Esophagus muscularis mucosa (tissue), 4 donors: ENCODE measurements at places on chromosomes 12 and 14. TPM values are rescaled to one million over a fixed set of nuclear protein-coding genes. Genes with fewer than 3 reads are reported as not detected.

Gene BIN2
- 8.3 TPM for total RNA-seq

Gene TPPP2
- total RNA-seq, result not detected

Gene PRB2
- total RNA-seq, result not detected

Gene MIS18BP1
- 12.3 TPM for total RNA-seq

Gene TRPV4
- 0.63 TPM for total RNA-seq

Gene IL26
- total RNA-seq, result not detected

Gene CABP1
- total RNA-seq, result 1.8 TPM

Gene PTPRR
- total RNA-seq, result 0.57 TPM

DNA sequence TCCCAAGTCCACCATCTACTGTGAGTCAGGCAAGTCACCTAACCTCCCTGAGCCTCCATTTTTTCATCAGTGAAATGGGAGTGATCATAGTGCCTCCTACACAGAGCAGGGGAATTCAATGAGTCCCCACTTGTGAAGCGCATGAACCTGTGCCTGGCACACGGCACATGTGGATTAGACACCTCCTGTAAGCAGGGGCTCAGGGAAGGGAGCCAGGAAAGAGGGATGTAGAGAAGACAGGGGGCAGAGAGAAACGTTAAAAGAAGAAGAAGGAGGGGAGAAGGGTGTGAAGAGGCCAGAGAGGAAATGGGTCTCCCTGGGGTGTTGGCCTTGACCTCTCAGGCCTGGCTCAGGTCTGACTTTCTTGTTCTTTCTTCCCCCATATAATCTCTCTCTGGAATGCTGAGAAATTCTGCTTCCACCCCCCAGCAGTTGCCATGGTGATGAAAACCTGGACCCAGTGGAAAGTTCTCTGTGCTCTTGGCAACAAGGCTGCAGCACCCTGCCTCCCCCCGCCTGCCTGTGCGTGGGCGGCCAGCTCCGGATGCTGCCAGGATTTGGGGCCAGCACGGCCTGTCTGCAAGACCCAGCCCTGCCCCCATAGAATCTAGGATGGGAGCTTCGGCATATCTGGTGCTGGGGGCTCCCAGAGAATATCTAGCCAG is 94.5 kb downstream of the CALM1 start:
- DNase-seq, result no peak

DNA sequence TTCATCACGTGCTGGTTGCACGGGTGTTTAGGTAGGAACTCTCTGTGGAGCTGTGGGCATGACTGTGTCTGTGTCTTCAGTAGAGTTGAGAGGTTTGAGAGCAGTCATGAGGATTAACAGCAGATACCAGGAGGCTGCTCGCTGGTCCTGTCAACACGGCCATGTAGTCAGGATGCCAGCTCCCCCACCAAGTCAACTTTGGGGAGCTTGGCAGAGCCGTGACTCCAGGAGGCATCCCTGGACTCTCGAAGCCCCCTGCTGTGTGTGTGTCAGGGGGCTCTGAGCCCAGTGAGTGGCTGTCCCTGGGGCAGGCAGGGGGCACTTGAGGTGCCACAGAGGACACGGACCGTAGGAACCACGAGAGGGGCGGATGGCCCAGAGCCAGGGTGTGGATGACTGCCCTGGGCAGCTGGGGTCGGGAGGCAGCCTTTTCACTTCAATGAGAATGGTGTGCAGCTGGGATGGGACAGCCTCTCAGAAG is 7.2 kb upstream of the GPR132 start:
- no peak for DNase-seq

DNA sequence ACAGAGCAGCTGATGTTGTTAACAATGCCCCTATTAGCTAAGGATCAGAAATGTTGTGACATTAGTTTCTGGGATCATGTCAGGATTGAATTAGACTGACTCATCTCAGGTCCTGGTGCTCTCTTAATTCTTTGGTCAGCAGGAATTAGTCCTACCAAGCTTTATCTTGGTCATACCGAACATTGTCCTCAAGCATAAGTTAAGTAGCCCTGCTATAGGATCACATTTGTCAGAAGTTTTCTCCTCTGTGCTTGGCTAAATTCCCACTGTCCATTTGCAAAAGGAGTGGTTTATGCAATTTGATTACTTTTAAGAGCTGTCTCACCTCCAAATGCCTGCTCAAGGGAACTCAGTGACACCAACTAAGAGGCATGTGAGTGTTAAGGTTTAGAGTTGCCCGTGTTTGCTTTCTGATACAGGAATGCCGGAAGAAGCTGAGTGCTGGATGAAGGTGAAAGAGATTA is 48.4 kb upstream of the IFNG-AS1 start:
- DNase-seq, result no peak

DNA sequence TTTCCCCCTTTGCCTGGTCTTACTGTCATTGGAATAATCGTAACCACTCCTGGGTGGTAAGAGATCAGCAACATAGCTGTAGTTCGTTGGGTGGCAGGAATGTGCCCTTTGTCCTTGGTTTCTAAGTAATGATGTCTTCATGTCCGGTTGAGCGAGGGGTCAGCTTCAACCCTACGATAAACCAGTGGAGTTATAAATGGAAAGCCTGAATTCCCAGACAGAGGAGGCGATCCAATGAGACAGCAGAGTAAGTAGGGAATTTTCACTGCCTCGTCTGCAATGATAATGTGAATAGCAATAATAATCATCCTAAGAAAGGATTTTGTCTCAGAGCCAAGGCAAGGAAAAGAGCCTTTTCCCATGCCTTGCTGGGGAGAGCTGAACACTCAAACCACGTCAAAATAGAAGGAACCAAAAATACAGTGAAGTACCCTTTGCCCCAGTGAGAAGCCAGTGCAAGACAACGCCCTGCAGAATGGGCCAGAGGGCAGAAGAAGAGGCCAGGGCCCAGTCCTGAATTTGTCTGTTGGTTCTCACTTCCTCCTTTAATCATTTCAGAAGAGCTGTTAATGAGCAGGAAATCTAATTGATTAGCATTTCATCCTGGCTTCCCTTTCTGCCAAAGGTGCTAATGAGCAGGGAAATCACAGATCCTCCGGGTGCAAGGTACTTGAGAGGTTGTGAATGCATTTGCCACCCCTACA is 330.7 kb downstream of the CACNA1C start:
- DNase-seq, result no peak

DNA sequence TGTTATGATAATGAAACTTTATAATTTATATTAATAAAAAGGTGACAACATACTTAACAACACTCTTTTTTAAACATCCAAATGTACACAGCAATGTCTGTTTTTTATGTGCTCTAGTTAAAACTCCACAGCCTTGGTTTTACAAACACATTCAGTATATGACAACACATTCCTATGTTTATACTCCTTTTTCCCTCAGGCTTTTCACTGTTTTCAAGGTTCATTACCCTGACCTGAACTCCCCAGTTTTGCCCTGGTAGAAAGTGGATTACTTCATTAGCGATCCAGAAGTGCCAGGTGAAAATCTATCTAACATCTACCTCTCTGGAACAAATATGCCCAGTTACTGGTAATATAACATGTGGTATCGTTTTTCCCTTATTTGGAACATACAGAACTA is 340.2 kb upstream of the DDHD1 start:
- no peak for DNase-seq

DNA sequence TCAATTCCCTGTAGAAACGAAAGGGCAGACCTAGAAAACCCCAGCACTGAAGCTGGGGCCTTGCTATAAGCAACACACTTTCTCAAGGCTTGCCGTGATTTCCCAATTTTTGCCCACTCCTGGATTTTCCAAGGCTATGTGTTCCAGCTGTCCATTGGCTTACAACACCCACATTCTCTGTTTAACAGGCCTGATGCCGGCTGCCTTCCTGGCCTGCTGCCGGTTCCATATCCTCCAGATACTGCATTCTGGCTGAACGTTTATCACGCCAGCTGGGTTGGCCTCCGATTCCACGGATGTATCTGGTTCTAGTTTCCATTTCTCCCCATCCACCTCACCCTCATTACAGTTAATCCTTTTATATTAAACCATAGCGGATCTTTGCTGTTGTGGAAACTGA is 2.0 kb upstream of the PCNX1 start:
- no peak for DNase-seq
